ENCODE measurements at places on chromosomes 3 and 15.

- no peak for DNase-seq
Measured at GRCh38 chr3:120645083-120645845, 36.8 kb downstream of the HGD start.

DNA sequence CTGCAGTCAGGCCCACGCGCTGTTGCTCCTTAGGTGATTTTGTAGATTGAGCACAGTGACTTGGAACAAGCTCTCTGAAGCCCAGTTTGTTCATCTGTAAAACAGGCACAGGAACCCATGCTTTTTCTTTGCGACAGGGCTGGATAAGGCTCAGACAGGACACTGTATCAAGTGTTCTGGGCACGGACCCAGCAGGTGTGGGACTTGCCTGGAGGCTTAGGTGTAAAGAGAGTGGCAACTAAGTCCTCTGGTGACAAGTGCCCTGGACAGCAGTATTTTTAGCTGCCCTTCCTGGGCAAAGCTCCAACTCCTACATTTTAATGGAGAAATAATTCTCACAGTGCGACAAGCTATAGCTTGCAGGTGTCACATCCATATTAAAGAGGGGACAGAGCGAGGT is 32.2 kb downstream of the CD276 start:
- no peak for DNase-seq

- no peak for DNase-seq
Measured at GRCh38 chr15:45386420-45386819, 8.1 kb upstream of the GATM start.

DNA sequence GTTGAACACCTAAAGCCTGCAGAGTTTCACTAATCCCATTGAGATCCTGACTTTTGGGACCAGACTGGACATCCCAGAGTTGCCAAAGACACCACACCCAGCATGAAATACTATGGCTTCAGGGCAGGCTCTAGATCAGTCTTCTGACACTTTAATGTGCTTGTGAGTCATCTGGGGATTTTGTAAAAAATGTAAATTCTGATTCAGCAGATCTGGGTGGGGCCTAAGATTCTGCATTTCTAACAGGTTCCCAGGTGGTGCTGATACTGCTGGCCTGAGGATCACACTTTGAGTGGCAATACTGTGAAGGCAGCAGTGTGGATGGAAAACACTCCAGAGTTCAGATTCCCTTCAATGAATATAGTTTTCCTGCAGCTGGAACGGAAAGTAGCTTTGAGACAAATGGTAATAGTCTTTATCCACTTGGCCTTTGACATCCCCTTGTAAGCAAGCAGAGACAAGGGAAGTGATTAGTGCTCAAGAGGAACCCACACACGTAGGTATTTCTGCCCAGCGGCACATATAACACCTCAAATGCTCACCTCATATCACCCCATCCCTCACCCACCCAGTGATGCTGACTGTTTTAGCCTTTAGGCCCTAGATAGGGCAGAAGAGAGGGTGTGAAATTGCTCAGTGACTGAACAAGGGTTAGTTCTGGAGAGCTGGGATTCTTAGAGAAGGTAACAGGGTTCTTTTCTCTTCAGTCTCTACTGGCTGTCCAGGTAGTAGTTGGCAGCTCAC is 51.5 kb upstream of the GSK3B start:
- DNase-seq = no peak

DNA sequence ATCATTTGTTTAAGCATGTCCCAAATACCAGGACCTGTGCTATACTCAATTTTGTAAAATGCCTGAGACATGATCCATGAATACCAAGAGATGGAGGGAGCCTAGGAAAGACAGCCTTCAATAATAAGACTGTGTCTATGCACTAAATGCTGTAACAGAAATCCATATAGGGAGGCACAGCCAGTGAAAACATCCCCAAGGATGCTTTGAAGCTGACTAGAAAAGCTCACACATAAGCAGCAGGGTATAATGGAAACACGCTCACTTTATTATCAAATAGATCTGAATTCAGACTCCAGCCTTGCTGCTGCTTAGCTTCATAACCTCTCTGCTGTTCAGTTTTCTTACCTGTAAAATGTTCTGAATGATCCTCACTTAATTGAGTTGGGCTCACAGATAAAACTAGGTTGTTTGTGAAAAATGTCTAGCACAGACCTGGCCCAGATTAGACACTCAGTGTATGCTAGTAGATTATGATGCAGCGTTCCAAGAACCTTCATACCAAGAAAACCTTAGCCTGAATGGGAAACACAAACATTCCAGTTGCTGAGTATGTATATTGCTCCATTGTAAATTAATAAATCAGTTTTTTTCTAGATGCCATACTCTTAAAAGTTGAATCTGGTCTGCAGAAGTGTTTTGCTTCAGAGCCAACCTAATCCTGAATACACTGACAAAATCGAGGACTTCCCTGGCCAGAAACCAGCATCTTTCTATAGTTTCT is 3.8 kb upstream of the LARP6 start:
- DNase-seq = no peak

GRCh38 chr3:11734-12133 is 184.8 kb upstream of the CHL1 start:
- DNase-seq = no peak

DNA sequence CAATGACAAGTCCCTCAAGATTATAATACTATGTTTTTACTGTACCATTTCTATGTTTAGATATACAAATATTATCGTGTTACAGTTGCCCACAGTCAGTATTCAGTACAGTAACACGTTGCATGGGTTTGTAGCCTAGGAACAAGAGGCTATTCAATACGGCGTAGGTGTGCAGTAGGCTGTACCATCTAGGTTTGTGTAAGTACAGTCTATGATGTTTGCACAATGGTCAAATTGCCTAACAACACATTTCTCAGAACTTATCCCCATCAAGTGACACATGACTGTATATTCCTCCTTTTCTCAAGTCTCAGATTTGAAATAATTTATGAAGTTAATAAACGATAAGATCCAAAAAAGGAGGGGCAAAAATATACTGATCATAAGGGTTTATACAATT is 21.7 kb downstream of the ZDHHC3 start:
- no peak for DNase-seq

DNA sequence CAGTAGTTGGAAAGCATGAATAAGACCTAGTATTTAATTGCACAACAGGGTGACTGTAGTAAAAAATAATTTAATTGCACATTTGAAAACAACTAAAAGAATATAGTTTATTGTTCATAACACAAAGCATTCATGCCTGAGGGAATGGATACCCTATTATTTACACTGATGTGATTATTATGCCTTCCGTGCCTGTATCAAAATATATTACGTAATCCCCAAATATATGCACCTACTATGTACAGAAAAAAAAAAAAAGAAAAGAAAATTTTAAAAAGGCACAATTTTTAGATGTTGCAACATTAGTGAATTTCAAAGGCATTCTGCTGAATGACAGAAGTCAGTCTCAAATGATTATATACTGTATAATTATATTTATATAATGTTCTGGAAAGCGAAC is 647.2 kb upstream of the BCHE start:
- DNase-seq = no peak
